Stimulated activated CD8-positive, alpha-beta memory T cell treated with anti-CD3 and anti-CD28 coated beads, Interleukin-7, amount 100 ng/mL, for 1 hour (primary cell): ENCODE measurements at places on chromosomes 3 and 15.

DNA sequence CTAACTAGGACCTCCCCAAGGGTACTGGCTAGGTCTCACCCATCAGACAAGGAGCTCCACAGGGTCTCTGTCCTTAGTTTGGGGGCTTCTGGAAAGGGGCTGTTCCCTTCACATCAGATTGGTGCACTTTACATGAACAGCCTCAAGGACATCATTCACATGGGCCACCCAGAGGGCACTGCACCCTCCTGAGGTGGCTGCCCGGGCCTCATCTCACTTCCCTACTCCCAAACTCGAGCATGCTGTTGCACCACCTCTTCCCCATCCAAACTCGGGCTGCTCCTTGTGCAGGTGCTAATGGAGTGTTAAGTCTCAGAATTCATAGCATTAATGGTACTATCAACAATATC lies 48.1 kb downstream of the RAB11A start:
- no peak for DNase-seq

DNA sequence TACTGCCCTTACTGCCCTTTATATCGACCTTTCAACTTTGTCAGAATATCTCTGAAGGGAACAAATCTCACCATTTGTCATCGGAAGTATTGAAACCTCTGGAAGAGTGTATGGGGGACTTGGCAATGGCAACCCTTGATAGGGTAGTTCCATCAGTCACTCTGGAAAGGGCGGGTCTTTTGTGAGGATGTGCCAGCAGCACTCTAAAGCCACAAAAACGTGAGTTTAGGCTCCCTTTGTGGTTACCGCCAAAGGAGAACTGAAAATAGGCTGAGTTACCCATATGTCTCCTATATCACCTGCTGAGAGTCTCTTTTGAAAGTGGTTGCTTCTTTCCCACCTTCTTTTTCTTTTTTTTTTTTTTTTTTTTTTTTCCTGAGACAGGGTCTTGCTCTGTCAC lies 296.8 kb upstream of the CHRM5 start:
- no peak for DNase-seq

GRCh38 chr3:90062631-90063200 lies 955.3 kb downstream of the EPHA3 start:
- DNase-seq, result no peak

GRCh38 chr3:182812123-182812522 lies 18.8 kb downstream of the ATP11B start:
- DNase-seq, result no peak

- DNase-seq, result no peak
These were observed 92.3 kb upstream of the IQSEC1 start for GRCh38 chr3:13165576-13165975.

GRCh38 chr3:52481819-52482521 lies 13.2 kb upstream of the STAB1 start:
- no peak for DNase-seq

GRCh38 chr3:55818485-55818884 lies 331.4 kb upstream of the WNT5A start:
- DNase-seq, result no peak

- no peak for DNase-seq
These were observed 581.8 kb upstream of the UBE2E2 start for GRCh38 chr3:22621205-22621809.

GRCh38 chr3:184503647-184504046 lies 57.9 kb upstream of the EPHB3 start:
- DNase-seq, result no peak

GRCh38 chr3:10703875-10704274 lies 112.2 kb upstream of the SLC6A11 start:
- no peak for DNase-seq

GRCh38 chr3:114460459-114460858 lies 166.6 kb downstream of the TIGIT start:
- DNase-seq, result no peak

DNA sequence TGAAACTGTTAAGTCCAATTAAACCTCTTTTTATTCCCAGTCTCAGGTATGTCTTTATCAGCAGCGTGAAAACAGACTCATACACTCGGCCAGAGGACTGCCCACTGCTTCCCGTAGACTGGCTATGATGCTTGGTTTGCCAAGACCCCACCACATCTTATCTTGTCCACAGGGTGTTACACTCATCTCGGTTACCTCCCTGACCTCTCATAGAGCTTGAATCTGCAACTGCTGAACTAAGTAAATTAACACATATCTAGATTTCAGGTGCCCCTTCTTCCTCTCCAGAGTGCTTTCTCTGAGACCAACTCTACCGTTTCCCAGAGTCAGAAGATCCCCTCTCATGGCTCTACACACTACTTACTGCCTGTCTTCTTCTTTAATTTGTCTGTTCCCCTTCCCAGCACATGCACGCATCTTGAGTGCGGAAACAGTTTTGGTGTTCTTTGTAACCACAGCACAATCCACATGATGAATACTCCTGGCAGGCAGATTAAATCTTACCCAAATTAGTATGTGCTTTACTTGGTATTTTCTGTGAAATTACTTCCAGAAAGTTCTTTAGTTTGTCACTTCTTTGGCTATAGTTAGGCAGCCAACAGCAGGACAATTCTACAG lies 49.7 kb downstream of the CD200 start:
- DNase-seq, result no peak

DNA sequence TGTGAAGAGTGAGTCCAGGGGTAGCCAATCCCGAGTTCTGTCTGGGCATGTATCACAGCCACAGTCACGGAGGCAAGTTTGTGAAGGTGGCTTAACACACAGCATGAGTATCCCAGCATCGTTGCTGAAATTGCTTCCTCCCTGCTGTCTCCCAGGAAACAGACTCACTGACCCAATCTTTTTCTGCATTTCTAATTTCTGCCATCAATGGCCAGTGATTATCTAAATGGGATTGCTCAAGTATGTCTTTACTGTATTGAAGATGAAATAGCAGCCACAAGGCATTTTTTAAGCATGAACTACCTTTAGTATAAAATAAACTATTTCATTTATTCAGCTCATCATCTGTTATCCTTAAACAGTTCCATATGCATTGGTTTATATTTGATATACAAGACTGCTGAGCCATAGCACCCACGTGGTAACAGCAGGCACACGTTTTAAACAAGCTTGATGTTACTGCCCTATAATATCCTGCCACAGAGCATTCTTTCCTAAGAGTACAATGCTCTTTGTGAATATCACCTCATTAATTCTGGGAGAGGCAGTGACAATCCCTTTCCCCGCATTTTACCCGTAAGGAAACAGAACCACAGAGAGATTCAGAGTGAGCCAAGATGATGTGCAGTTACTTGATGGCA lies 276.6 kb upstream of the THBS1 start:
- DNase-seq, result no peak

GRCh38 chr3:197960694-197961581 lies 921 bp downstream of the LMLN start:
- no peak for DNase-seq
